ENCODE measurements at places on chromosomes 2 and 18. TPM values are rescaled to one million over a fixed set of nuclear protein-coding genes. Genes with fewer than 3 reads are reported as not detected.

C2orf66 gene
- under 0.01 TPM for total RNA-seq

SCYGR4 gene
- total RNA-seq, result not detected

ZEB2 gene
- total RNA-seq, result 0.26 TPM

CCBE1 gene
- total RNA-seq, result 1.6 TPM

PAIP2B gene
- total RNA-seq, result 5.2 TPM

FAM237A gene
- total RNA-seq, result not detected

SKOR2 gene
- total RNA-seq, result not detected

Measured in bronchial epithelial cell (primary cell).